ENCODE measurements at places on chromosomes 7 and 10.

- no peak for DNase-seq
Measured at GRCh38 chr10:32738958-32739357, 219.1 kb downstream of the ITGB1 start.

DNA sequence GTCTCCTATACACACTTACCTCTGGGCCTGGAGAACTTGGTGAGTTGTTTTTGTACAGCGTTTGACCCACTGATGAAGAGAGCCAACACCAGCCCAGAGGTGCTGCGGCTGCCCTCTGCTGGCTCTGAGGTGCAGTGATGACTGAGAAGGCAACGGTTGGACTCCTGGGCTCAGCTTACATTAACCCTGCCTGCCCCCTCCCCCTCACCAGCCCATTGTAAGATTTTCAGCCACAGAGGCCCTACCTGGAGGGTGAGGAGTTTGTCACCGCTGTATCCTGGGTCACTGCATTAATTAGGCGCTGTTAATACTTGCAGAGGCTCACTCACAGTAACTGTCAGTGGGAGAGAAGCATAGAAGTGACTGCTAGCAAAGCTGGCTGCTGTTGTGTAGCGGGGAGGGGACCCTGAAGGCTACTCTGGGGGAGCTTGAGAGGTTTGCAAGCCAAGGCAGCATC, 19.0 kb upstream of the ANKRD2 start:
- peak; percentile 41 for DNase-seq

DNA sequence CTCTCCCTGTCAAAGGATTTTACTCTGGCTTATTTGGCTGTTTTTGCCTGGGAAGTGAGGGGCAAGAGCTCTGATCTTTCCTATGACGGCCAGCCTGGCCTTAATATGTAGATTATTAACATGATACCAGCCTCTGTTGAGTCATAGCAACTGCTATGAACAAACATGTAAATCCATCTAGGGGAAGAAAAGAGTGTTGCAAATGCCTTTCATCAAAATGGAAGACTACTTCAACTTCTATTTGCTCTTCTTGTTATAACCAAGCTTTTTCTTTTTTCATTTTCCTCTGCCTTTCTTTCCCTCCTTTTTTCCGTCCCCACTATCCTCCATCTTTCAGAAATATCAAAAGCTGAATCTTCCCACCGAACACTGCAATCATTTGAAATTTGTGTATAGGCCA, 46.6 kb downstream of the BTRC start:
- DNase-seq = no peak

GRCh38 chr10:53052521-53053164, 280.1 kb upstream of the MBL2 start:
- no peak for DNase-seq

GRCh38 chr7:131002600-131002999, 268.6 kb upstream of the KLF14 start:
- no peak for DNase-seq

GRCh38 chr10:46227936-46228562, 58.7 kb upstream of the ANTXRL start:
- no peak for DNase-seq

GRCh38 chr7:15068324-15068723, 165.8 kb upstream of the DGKB start:
- DNase-seq = no peak

GRCh38 chr10:30489346-30489745, 55.4 kb downstream of the MAP3K8 start:
- DNase-seq = no peak

GRCh38 chr7:150823484-150824126, 23.0 kb downstream of the TMEM176A start:
- DNase-seq = no peak

DNA sequence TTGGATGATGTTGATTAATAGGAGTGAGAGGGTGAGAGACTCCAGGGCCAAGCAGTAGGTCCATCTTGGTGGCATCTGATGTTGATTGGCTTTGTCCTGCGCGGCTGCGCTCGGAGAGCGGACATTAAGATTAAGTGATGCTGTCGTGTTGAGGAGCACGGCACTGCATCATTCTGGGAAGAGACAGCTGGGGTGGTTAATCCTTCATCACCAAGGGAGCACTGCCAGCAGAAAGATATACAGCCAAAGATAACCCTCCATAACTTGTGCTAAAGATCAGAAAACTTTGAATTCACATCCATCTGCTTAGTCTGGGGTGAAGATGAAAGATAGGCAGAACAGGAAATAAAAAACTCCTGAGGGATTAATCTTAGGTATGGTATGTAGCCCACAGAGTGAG, 208.3 kb downstream of the LRMDA start:
- DNase-seq = no peak

DNA sequence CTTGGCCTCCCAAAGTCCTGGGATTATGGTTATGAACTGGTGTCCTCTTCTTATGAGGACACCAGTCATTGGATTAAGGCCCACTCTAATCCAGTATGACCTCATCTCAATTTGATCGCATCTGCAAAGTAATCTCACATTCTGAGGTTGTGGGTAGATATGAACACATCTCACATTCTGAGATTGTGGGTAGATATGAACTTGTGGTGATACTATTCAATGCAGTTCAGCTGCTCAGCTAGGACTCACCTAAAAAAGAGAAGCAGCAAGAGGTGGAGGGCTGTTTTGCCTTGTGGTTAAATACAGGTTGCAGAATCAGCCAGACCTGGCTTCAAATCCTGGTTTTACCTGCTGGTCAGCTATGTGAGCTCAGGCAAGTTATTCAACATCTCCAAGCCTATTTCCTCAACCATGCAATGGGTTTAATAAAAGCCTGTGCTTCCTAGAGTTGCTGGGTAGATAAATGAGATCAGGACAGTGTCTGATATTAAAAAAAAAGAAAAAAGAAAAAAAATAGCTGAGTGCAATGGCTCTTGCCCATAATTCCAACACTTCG, 8.5 kb upstream of the BAG3 start:
- no peak for DNase-seq

- no peak for DNase-seq
Measured at GRCh38 chr7:128737867-128738385, 1.2 kb upstream of the CALU start.

- peak; percentile 45 for DNase-seq
Measured at GRCh38 chr10:93376372-93377293, 105.5 kb downstream of the MYOF start.
